M059J (cell line): ENCODE measurements at places on chromosomes 7 and 10. TPM values are rescaled to one million over a fixed set of nuclear protein-coding genes. Genes with fewer than 3 reads are reported as not detected.

Gene ITIH5
- 0.64 and 2.1 TPM in 2 replicates for total RNA-seq

Gene MET
- total RNA-seq: 131 and 199 TPM in 2 replicates

Gene RAB18
- 19.9 and 32.7 TPM in 2 replicates for total RNA-seq

Gene HOXA13
- total RNA-seq: 1.4 and 3.4 TPM in 2 replicates

Gene DBF4
- total RNA-seq: 62.1 and 69.3 TPM in 2 replicates

Gene IGFBP3
- total RNA-seq: 20.1 and 23.3 TPM in 2 replicates
